ENCODE measurements at places on chromosomes 7 and 10.
A peak's percentile ranks its signal among the peaks of the same experiment; 100 is the strongest.

DNA sequence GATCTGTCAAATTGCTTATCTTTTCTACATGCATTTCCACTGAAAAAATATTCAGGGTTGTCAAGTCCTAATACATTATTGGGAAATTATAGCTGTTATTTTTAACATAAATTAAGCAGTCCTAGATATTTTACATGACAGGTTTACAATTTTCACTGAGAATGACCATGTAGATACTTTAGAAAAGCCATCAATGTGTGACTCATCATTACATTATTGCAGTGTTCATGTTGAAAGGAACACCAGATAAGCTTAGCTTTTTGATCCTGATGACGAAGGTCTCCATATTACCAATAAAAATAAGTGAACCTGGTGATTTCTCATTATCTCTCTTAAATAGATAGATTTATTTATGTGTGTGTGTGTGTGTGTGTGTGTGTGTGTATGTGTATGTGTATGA is 529.5 kb upstream of the PCDH15 start:
- no peak for DNase-seq

DNA sequence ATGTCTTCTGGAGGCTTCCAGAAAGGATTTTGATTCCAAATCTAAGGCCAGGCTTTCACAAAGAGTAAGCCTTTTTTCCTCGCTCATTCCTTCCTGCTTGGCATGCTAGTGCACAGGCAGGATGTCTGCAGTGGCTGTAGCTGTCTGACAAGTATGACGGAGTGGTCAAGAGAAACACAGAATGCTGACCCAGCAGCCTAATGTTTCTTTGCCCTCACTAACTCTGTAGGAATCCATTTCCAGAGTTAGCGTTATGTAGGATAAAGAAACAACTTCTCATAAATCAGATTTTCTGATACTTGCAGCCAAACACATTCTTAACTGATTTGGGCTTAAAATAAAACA is 190.8 kb upstream of the AGK start:
- peak; percentile 55 for DNase-seq

GRCh38 chr10:24961582-24961981 is 9.2 kb upstream of the PRTFDC1 start:
- no peak for DNase-seq

- DNase-seq: no peak
These were observed 1.4 kb downstream of the JCAD start for GRCh38 chr10:30057894-30058556.

DNA sequence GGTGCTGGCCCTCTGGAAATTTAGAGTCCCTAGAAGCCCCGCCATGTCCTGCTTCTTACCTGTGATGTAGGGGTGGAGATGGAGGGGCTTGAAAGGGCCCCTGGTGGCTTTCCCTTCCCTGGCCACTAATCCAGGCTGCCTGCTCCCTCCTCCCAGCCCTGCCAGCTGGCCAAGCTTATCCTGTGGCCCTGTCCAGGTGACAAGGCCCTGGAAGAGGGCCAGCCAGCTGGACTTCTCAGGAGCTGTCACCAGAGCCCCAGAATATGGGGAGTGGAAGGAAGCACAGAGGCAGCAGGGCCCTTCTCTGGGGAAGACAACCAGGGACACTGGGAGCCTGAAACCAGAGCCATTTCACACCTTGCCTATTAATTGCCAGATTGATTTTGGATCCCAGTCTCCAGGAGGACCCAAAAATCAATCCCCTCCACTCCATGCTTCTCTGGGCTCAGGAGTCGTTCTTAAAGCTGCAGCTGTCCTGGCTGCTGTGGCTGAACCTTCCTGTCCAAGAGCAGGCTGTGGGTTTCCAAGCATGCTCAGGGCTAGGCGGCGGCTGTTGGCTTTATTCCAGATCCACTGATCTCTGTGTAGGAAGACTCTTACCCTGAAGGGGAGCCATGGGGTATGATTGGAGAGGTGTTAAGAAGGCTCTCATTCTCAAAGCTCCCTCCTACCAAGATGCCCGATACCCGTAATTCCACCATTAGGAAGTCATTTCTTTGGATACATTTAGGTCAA is 52.6 kb upstream of the PCBD1 start:
- DNase-seq: no peak

DNA sequence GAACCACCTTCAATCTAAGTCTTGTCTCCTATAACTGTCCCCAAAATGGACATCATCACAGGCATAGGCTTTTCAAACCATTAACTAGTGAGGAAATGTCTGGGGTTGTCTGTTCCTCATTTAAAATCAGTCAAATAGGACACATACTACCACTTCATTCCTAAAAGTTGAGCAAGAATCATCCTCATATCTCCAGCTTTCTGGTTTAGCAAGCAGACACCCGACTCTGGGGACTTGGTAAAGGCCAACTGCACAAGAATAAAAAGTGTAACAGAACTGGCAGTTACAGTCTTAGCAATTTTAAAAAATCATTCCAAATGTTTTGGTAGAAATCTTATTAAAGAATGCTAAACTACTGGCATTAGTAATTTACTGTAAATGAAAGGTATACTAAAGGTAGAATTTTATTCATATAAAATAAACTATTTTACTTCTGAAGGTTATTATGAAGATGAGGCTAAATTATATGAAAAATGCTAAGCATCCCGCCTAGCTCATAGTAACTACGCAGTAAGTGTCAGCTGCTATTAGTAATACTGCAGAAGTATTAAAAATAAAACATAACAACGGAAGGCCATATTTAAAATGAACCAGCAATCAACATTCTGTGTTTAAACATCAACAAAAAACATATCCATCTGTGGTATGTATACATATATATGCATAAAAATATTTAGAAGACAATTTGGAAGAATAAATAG is 60.8 kb downstream of the ZNF438 start:
- DNase-seq: no peak

GRCh38 chr7:139112316-139112715 is 2.8 kb upstream of the ZC3HAV1 start:
- DNase-seq: no peak

All from dermis microvascular lymphatic vessel endothelial cell (primary cell).